ENCODE measurements at places on chromosomes 12 and 14. TPM values are rescaled to one million over a fixed set of nuclear protein-coding genes. Genes with fewer than 3 reads are reported as not detected.
A peak's percentile ranks its signal among the peaks of the same experiment; 100 is the strongest.

- DNase-seq: no peak
Measured at GRCh38 chr12:80625901-80626300, 81.5 kb upstream of the MYF6 start.

DNA sequence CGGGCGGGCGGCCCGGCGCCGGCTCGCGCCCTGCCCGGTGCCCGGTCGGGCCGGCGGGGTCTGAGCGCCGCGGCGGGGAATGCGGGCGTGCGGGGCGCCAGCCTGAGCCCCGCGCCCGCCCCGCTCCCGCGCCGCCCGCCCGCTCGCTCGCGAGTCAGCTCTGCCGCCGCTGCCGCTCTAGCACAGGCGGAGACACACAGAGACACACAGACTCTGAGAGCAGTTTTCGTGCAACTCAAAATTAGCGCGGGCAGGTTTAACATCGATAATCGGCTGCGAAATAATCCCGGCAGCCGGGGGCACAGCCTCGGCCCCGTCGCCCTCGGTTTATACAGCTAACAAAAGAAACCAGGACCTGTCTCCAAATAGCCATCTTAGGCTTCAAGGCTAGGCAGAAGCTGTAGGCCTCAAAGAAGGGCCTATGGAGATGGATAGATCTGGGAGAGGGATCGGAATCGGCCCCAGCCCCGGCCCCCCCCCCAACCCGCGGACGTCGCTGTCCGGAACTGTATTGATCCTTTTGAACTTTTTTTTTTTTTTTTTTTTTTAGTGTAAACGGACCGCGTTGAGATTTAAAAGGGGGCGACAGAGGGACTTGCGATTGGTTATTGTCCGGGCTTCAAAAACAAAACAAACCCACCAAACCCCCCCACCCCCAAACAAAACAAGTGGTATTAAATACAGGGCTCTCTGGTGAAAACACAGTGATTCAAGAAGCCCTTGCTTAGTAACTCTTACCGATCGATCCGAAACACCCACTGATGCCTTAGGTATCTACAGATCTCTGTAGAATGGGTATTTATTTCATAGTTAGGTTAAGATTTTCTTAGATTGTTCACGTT, 1.1 kb downstream of the ARID2 start:
- DNase-seq: peak; percentile 63

DNA sequence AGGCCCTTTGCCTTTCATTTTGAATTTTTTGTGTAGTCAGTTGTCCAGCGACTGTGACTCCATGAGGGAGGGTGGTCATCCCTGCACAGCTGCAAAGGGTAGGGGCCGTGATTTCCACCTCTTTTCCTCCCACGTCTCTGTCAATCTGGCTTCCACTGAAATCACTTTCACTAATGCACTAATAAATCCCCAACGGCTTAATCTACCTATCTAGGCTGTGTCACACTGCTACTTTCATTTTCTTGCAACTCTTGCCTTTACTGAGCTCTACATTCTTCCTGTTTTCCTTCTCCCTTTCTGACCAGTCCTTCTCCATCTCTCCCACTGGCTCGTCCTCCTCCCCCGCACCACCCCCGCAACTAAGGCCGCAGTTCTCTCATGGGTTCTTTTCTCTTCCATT, 212.3 kb upstream of the FOXN3 start:
- no peak for DNase-seq

GRCh38 chr14:102899516-102899900, 23.0 kb upstream of the AMN start:
- no peak for DNase-seq

GRCh38 chr12:53677800-53678148, 1.9 kb upstream of the ATP5MC2 start:
- DNase-seq: peak; percentile 30

- DNase-seq: no peak
Measured at GRCh38 chr12:10926269-10926668, 2.8 kb upstream of the PRH2 start.

DNA sequence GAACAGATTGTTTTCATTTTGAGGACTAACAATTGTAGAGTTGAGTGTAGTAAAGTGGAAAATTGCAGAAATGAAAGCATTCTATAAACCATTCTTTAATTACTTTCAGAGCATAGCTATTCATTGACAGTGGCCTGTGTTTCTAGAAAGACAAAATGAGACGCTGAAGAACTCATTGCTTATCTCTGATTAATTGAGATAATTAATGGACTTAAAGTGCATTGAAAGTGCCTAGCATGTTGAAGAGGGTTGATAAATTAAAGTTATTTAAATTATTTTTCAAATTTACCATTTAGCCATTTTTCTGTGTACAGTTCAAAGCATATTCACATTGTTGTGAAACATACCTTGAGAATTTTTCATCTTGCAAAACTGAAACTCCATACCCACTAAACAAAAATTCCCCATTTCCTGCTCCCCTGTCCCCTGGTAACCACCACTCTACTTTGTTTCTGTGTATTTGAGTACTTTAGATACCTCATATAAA, 57.4 kb downstream of the DAAM1 start:
- no peak for DNase-seq

ITGB7 gene
- polyA plus RNA-seq: 1.8 TPM

TMPRSS12 gene
- 0.13 TPM for polyA plus RNA-seq

AICDA gene
- polyA plus RNA-seq: 0.45 TPM

TNFAIP2 gene
- 29.6 TPM for polyA plus RNA-seq

Data from left kidney (tissue), 8 donors.